HS-5 (cell line): ENCODE measurements at places on chromosomes 11 and 22.

DNA sequence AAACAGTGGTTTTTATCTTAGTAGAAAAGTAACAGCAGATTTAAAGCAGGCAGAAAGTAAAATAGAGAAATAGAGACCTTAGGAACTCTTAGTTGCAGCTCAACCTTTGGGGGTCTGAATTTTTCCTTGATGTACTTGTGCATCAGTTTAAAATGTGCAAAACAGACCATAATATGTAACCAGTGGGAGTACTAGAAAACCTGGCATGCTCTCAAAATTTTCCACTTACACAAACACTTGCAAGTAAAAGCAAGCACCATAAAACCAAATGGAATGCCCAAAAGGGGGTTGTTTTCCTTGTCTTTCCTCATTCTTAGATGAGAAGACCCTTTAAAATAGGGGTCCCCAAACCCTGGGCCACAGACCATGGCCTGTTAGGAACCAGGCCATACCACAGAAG lies 12.9 kb upstream of the MRGPRE start:
- DNase-seq = no peak

- no peak for DNase-seq
These were observed 84.0 kb downstream of the YAP1 start for GRCh38 chr11:102194257-102194656.

- DNase-seq = no peak
These were observed at the start of gene UFD1 for GRCh38 chr22:19478901-19479354. UFD1 (minus strand) TSS chr22:19479193; CDS start chr22:19479085, 108 bp downstream.

DNA sequence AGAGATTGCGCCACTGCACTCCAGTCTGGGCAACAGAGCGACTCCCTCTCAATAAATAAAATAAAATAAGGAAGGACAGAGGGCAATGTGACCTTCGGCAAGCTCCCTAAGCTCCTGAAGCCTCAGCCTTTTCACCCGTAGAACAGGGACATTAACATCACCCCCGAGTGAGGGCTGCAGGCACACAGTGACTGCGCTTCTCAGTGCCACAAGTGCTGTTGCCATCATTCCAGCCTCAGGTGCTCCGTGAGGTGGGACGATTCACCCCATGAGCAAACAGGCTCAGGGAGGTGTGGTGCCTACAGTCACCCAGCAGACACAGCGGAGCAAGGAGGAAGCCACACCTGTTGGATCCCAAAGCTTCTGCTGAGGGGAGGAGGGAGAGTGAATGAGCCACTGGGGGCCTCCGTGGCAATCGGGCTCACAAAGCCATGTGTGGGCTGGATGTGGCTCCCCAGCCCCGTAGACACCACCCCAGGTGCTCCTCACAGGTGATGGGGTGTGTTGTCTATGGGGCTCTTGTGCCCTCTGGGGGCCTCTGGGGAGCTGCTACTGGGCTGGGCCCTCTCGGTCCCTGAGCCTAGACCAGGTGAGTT lies 9.1 kb upstream of the TCF20 start:
- DNase-seq = no peak

- no peak for DNase-seq
These were observed 433.2 kb downstream of the GUCY1A2 start for GRCh38 chr11:106585061-106585460.

- DNase-seq = no peak
These were observed 35.9 kb downstream of the CTSC start for GRCh38 chr11:88301488-88302140.

GRCh38 chr11:67582011-67582410 lies 1.6 kb upstream of the GSTP1 start:
- DNase-seq = no peak

GRCh38 chr11:13897646-13898276 lies 64.8 kb upstream of the SPON1 start:
- DNase-seq = no peak

- DNase-seq = no peak
These were observed 90.2 kb downstream of the PLEKHA7 start for GRCh38 chr11:16923987-16924386.

- no peak for DNase-seq
These were observed 62.9 kb upstream of the PRODH start for GRCh38 chr22:18999008-18999407.
